ENCODE measurements at places on chromosomes 7 and 10.

DNA sequence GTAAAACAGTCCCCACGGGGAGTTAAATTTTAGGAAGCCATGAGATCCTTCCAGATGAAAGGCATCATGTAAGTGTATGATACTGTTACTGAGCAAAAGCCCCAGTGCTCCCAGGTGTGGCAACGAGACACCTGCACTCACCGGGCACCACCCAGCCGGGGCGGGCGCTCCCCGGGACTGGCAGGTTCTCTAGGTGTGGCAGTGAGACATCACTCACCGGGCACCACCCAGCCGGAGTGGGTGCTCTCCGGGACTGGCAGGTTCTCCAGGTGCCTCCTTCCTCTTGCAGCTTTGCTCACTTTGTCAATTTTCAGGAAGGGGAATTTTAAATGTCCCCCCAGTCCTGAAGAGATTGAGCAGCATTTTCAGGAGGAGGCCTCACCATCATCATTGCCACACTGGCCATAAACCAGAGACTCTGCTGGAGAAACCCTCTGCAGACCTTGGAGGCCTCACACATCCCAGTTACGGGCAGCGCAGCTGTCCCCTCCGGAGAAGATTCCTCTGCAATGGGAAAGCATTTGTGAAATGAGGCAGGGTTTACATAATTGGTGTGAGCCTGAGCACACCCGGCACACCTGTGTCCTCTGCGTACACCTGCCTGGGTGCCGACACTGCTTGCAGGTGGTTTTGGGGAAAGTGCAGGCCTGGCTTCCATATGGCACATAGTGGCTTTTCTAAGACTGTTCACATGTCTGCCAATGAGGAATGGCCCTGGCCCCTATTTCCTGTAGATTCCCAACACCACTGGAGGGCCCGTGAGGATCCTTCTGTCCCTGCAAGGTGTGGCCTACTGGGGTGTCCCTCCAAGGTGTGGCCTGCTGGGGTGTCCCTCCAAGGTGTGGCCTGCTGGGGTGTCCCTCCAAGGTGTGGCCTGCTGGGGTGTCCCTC is 191.4 kb downstream of the EBF3 start:
- no peaks in the 10 kb centered on the region for H3K4me1 ChIP-seq
- no peaks in the 10 kb centered on the region for H3K27me3 ChIP-seq
- H3K4me3 ChIP-seq: no peak overlapping the region
- H3K36me3 ChIP-seq: no peaks in the 10 kb centered on the region
- no peak overlapping the region for H3K27ac ChIP-seq
- no peak for DNase-seq

DNA sequence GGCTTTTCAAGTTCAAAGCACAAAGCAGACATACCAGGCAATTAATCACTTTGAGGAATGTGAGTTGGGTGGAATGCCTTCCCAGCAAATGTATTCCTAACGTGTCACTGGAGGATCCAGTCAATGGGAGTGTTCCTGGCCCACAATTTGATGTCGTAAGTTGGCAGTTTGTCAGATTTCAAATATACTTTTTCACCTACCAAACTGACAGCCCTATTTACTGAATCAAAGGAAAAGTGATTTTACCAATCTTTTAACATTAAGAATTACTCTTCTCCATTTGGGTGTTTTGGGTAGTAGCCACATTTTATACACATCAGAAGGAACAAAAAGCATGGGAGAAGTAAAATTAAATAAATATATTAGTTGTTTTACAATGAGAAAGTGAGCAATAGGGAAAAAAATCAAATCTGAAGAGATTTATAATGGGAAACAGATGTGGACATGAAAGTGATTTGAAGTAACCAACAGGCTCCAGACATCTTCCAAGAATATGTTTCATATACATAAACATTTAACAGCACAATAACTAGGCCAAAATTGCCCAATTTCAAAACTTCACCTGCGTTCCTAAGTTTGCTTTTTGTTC is 222.9 kb downstream of the MTERF1 start:
- no peaks in the 10 kb centered on the region for H3K36me3 ChIP-seq
- no peak for DNase-seq
- H3K27ac ChIP-seq: no peak overlapping the region
- H3K4me1 ChIP-seq: no peaks in the 10 kb centered on the region
- H3K4me3 ChIP-seq: no peak overlapping the region

- no peak overlapping the region for H3K4me3 ChIP-seq
- H3K27me3 ChIP-seq: no peaks in the 10 kb centered on the region
- no peaks in the 10 kb centered on the region for H3K36me3 ChIP-seq
- DNase-seq: no peak
These were observed 118.4 kb downstream of the MBL2 start for GRCh38 chr10:52654201-52654600.

DNA sequence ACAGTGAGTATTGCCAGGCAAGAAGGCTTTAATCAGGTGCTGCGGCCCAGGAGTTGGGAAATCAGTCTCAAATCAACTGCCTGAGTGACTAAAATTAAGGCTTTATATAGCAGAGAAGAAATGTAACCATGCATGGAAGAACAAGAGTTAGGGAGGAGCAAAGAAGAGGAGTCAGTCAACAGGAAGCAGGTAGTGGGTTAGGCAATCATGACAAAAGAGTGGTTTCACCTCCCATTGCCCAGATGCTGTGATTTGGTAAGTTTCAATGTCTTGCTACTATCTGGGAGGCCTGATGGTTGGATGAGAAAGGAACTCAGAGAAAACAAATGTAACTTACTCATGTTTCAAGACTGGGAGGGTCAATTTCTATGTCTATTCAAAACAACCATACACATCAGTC is 998.3 kb downstream of the GATA3 start:
- H3K4me3 ChIP-seq: no peak overlapping the region
- no peak overlapping the region for H3K27ac ChIP-seq
- no peaks in the 10 kb centered on the region for H3K36me3 ChIP-seq
- DNase-seq: no peak

DNA sequence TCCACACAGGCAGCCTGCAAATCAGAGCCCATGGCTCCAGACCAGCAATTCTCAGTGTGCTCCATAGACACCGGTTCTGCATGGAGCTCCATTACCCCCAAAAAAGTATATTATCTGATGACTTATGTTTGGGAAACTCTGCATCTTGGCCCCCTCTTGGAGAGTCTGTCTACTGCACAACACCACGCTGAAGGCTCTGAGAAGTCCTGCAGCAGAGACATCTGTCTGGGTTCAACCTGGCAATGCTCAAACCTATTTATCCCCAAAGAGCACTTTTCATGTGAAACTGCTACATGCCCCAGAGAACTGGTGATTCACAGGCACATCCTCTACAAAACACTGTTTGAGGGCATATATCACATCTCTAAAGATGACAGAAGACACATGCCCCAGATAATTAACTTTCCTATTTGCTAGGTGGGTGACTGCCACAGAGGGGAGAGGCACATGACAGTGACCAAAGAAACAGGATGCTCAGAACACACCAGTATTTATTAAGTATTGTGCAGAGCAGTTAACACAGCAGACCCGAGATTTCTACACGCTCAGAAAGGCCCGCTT is 83.8 kb downstream of the DLG5 start:
- H3K27ac ChIP-seq: no peak overlapping the region
- H3K27me3 ChIP-seq: no peaks in the 10 kb centered on the region
- H3K36me3 ChIP-seq: peaks cover 40% of the 10 kb centered on the region

- no peaks in the 10 kb centered on the region for H3K27me3 ChIP-seq
- H3K27ac ChIP-seq: no peak overlapping the region
- no peak overlapping the region for H3K4me3 ChIP-seq
These were observed 98.8 kb downstream of the ELFN1 start for GRCh38 chr7:1768832-1769231.

DNA sequence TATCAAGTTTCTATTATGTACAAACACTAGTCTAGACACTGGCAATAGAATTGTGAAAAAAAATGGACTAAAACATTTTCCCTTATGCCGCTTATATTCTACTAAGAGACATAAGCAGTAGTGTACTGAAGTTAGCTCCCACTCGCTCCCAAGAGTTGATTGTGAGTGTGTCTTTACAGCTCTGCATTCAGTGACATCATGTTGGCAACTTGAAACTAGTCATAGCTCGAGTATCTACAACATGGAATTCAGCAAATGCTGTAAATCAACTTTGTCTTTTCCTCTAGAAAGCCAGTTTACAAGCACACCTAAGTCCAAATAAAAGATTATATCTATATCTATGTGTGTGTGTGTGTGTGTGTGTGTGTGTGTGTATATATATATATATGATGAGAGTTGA is 58.8 kb upstream of the MAGI2 start:
- H3K4me1 ChIP-seq: no peaks in the 10 kb centered on the region
- no peaks in the 10 kb centered on the region for H3K27me3 ChIP-seq
- H3K27ac ChIP-seq: no peak overlapping the region
- no peak overlapping the region for H3K4me3 ChIP-seq
- no peak for DNase-seq
- no peaks in the 10 kb centered on the region for H3K36me3 ChIP-seq

GRCh38 chr7:77282897-77283296 is 83.3 kb upstream of the FGL2 start:
- no peaks in the 10 kb centered on the region for H3K27me3 ChIP-seq
- no peak for DNase-seq
- H3K27ac ChIP-seq: peak overlapping the region; percentile 66

Data from thoracic aorta (tissue), 2 donors.